ENCODE measurements at places on chromosomes 11 and 22.

DNA sequence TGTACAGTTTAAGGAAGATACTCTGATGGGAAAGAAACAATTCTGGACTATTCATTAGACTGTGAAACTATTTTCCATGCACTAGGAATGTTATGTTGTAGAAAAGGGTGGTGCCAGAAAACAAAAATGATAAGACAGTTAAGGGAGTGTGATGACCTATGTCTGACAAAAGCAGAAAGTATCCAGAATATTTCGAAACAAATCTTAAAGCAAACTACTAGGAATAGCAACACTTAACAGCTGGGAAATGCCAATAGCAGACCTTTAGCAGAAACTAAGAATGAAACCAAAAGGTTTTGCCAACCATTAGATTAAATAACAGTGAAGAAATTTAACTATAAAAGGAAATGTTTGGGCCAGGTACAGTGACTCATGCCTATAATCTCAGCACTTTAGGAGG is 3.3 kb upstream of the ARHGAP20 start:
- DNase-seq = no peak

GRCh38 chr11:64990222-64990923 is 6.4 kb downstream of the BATF2 start:
- no peak for DNase-seq

- DNase-seq = no peak
Observed at GRCh38 chr11:59754494-59754858, 700 bp upstream of the STX3 start.

- DNase-seq = no peak
Observed at GRCh38 chr11:46565232-46565840, 28.5 kb downstream of the AMBRA1 start.

- no peak for DNase-seq
Observed at GRCh38 chr22:45860201-45860600, 116.8 kb downstream of the WNT7B start.

DNA sequence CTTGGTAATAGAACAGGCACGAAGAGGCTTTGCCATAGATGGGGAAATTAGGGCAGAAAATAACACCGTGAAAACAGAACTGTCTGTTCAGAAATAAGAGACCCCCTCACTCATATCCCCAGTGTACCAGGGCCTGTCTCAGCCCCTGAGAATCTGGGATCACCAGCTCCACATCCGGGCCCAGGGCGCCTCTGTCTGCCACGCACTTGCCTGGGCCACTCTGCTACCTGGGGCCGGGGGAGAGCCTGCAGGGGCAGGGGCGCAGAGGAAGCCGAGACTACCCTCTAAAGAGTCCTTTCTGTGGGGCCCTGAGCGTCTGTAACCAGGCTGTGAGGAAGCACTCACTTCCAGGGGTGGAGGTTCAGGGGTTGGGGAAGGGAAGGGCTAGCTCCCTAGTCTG is 19.8 kb downstream of the NECTIN1 start:
- DNase-seq = no peak
